ENCODE measurements at places on chromosomes 5 and 9. TPM values are rescaled to one million over a fixed set of nuclear protein-coding genes. Genes with fewer than 3 reads are reported as not detected.

The LHFPL2 gene
- total RNA-seq = 21.4 TPM

The PCAT7 gene
- total RNA-seq = not detected

The GRM6 gene
- not detected for total RNA-seq

GRCh38 chr9:3458806-3459475 is 66.9 kb downstream of the RFX3 start:
- no peak overlapping the region for H3K4me3 ChIP-seq
- no peak for DNase-seq
- peaks cover 8% of the 10 kb centered on the region for H3K4me1 ChIP-seq
- H3K27ac ChIP-seq = no peak overlapping the region
- no peaks in the 10 kb centered on the region for H3K27me3 ChIP-seq
- H3K36me3 ChIP-seq = no peaks in the 10 kb centered on the region

DNA sequence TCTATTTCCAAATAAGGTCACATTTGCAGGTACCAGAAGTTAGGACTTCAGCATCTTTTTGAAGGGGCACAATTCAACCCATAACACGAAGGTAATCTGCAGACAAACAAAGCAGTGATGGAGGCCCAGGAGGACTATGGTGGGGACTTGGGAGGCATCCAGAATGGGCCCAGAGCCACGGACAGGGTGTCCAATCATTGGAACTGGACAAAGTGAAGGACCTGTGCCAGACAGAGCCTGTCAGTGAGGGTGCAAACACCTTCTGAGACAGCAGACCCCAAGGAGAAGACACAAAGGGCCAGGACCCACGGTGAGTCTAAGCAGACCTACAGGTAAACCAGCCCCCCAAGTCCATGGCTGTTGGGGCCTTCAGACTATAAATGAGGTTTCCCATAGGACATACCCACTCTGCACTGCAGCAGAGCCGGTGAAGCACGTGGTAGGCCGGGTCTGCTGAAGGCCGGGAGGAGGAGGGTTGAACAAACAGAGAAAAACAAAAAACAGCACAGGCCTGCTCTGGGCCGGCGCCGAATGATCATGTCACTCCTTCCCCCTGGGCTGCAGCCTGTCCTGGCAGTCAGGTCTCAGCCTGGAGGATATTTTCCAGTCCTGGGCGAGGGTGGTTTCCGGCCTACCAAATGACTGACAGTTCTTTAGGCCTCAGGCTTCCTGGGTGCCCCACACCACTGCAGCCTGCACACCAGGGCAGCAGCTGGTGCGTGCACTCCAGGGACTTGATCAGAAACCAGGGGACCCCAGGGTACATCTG is 84.4 kb downstream of the COL23A1 start:
- DNase-seq = no peak
- no peaks in the 10 kb centered on the region for H3K27me3 ChIP-seq
- H3K36me3 ChIP-seq = no peaks in the 10 kb centered on the region
- H3K4me3 ChIP-seq = no peak overlapping the region

- H3K27ac ChIP-seq = no peak overlapping the region
- peaks cover 7% of the 10 kb centered on the region for H3K4me1 ChIP-seq
- no peak for DNase-seq
- no peaks in the 10 kb centered on the region for H3K27me3 ChIP-seq
Measured at GRCh38 chr9:69471433-69471832, 146.4 kb downstream of the ENTREP1 start.

- no peaks in the 10 kb centered on the region for H3K36me3 ChIP-seq
- no peaks in the 10 kb centered on the region for H3K27me3 ChIP-seq
- no peak overlapping the region for H3K27ac ChIP-seq
- no peak overlapping the region for H3K4me3 ChIP-seq
- peak; percentile 42 for DNase-seq
Measured at GRCh38 chr5:26231316-26231715, 807.1 kb downstream of the CDH9 start.

- no peak for DNase-seq
- no peaks in the 10 kb centered on the region for H3K27me3 ChIP-seq
- H3K36me3 ChIP-seq = no peaks in the 10 kb centered on the region
- no peaks in the 10 kb centered on the region for H3K4me1 ChIP-seq
- no peak overlapping the region for H3K4me3 ChIP-seq
Measured at GRCh38 chr9:24382566-24382965, 163.1 kb downstream of the IZUMO3 start.

DNA sequence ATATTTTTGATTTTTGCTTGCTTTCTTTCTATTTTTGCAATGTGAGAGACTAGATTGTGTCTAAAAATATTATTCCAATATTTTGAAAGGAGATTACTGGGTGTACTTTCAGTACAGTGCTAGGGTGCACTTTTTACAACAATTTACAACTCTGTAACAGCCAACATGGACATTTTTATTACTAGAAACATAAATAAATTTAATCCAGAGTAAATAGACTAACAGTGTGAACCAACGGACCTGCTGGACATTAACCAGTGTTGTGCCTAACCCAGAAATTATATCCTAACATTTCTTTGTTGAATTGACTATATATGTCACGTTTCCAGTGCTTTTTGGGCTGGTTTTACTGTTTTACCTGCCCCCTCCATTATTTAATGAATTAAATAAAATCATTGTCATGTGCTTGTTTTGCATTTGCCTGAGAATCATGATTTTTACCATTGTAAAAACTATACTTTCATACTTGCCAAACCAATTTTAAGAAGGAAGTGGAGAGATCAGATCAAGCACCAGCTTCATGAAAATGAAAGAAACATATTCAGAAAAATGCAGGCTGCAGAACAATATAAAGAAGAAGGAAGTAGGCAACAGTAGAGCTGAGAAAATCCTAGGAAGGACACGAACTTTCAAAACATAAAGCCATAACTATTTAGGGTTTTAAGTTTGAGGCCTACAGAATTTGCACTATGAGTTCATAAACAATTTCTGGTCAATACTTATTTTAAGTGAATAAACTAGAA is 400.8 kb upstream of the PIK3R1 start:
- peak overlapping the region; percentile 27 for H3K27ac ChIP-seq
- H3K4me3 ChIP-seq = no peak overlapping the region
- H3K27me3 ChIP-seq = no peaks in the 10 kb centered on the region
- no peak for DNase-seq
- peaks cover 31% of the 10 kb centered on the region for H3K4me1 ChIP-seq

DNA sequence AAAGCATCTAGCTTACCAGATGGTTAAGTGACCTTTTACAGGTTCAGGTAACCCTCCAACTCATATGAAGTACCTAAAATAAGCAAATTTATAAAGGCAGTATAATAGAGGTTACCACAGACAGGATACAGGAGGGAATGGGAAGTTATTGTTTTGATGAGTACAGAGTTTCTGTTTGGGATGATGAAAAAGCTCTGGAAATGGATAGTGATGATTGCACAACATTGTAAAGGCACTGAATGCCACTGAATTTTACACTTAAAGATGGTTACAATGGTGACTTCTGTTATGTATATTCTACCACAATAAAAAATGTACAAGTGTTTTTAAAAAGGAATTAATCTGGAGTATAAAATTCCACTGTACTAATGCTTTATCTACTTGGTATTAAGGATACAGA is 75.0 kb upstream of the NIPBL start:
- H3K36me3 ChIP-seq = no peaks in the 10 kb centered on the region
- no peak overlapping the region for H3K4me3 ChIP-seq
- no peaks in the 10 kb centered on the region for H3K4me1 ChIP-seq
- no peak for DNase-seq
- H3K27ac ChIP-seq = no peak overlapping the region

Measured in sigmoid colon (tissue), 7 donors.